M059J (cell line): ENCODE measurements at places on chromosomes 1 and 21. TPM values are rescaled to one million over a fixed set of nuclear protein-coding genes. Genes with fewer than 3 reads are reported as not detected.

GRCh38 chr1:14810595-14811361 is 212.3 kb downstream of the KAZN start:
- peak; percentile 82 for DNase-seq

- no peak for DNase-seq
Observed at GRCh38 chr1:27567146-27567526, 36.8 kb downstream of the AHDC1 start.

DNA sequence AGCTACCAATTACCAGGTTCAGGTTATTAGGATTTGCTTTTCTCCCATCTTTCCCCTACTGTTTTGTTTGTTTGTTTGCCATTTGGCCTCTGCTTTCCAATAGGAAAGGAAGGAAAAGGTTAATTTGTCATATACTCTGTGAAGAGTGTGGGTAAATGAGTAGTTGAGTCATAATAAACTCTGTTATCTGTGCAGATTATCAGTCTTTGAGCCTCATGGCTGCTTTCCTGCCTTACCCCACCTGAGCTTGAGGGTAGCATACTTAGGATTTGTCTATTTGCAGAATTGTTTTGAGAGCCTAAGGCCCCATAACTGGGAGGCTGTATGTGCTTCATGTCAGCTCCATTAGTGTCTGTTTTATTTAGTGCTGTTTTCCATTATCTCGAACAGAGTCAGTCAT is 32.9 kb upstream of the SNX27 start:
- peak; percentile 42 for DNase-seq

DNA sequence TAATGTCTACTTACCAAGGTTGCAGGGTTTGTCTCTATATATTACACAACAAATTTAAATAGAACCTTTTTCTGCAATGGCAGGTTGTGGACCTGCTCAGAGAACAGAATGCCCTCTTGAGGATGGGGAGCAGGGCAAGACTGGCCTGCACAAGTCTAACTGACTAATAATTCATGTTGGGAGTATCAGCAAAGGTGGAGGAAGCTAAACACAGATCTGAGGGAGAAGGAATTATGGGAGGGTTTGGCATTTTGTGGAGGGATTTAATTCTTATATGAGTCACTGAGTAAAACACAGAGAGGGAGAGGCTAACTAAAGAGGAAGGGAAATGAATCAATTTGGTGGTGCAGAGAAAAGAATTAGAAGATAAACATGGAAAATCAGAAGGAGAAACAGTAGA is 40.0 kb downstream of the CLDN17 start:
- no peak for DNase-seq

TMEM269 gene
- total RNA-seq: 0.02 TPM in 1 of 2 replicates, not detected in the other
